ENCODE measurements at places on chromosomes 7 and 10.

- no peak for ATAC-seq
Measured at GRCh38 chr10:88273567-88273966, 309.6 kb downstream of the RNLS start.

DNA sequence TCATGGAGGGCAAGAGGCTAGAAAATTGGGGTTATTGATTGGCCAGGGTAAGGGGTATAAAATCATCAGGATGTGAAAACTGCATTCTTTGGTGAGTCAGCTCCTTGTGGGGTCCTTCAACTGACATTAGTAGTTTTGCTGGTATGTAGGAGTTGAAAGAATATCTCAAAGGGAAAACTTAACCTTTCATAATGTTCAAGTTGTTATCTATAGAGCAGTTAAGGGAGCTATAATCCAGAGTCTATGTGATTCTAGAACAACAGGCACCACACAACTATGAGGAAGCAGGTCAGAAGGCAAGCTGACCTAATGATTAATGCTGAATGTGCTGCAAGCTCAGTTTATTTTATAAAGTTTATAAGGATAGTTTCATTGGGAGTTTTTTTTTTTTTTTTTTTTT, 13.7 kb downstream of the PRPS1L1 start:
- no peak for ATAC-seq

DNA sequence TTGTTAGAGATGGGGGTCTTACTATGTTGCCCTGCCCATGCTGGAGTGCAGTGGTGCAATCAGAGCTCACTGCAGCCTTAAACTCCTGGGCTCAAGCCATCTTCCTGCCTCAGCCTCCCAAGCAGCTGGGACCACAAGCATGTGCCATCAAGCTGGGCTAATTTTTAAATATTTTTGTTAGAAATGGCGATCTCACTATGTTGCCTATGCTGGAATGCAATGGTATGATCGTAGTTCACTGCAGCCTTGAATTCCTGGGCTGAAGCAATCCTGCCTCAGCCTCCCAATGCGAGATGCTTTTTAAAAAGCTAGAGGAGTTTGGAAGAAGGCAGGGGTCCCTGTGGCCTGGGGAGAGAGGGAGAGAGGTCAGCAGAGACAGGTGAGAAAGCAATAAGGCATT, 600.1 kb upstream of the AUTS2 start:
- ATAC-seq: no peak

DNA sequence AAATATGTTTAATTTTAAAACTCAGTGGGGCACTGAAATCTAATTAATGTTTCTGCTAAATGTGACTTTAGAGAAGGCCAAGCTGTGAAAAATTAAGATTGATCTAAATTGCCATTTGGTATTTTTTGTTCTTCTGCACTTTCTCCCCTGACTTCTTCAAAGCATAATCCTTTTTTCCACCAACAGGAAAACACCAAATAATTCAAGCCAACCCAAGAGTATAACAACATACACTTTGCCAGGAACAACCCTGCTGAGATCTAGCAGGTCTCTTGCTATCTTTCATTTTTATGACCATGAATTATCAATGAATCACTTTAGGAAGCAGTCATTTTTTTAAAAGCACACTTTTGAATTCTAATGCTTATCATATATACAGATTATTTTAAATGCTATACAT, 100.1 kb downstream of the USP6NL start:
- no peak for ATAC-seq

DNA sequence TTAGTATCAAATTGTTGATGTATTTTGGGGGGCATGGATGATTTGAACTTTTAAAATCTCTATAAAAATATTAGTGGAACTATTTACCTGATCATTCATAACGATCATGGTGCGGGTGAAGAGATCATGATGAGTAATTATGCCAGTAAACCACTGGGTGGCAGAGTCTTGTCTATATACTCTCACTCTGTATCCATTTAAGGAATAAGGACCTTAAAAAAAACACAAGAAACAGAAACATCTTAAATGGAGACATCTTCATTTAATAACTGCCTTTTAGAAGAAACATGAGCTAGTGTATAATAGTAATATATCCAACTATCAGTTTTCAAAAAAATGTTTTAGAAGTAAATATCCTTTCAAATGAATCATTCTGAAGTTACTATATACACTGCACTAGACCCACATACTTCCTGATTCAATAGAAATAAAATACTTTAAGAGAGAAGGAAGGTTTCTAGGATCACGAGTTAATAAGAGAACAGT, 84.0 kb downstream of the NRBF2 start:
- peak; percentile 69 for ATAC-seq

DNA sequence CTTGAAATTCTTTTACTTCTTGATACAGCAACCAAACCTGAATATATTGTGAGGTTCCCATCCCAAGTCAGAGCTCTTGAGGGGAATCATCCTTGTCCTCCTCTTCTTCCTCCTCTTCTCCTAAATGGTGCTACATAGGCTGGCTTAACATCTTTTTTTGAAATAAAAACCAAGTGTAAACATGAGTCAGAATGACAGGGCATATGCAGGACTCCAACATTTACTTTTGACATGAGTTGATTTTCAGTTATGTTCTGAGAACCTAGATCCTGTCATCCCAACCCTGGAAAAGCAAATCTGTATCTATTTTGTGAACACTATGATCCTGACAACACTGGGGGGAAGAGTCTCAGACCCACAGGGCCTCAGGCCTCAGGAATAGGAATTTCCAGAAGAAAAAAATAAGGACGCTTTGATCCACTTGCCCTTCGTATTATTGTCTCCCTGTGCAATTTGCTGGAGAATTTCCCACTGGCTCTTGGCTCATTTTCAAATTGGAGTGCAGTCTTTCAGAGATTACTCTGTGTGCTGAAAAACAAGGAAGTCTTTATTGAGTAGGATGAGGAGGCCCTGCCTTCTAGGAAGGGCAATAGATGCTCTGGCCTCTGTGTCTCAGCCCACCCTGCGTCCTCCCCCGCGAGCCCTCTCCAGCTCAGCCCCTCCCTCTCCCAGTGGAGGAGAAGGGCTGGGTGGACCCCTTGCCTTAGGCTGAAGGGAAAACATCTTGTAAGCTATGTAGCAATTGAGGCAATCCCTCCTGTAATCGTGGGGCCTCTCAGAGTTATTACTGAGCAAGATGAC, 121.6 kb downstream of the CREB5 start:
- peak; percentile 81 for ATAC-seq

GRCh38 chr7:2387897-2388636, 15.3 kb upstream of the CHST12 start:
- peak; percentile 71 for ATAC-seq

GRCh38 chr7:74453322-74454011, at the start of gene GTF2IRD1:
GTF2IRD1 (plus strand) TSS chr7:74453906; CDS start chr7:74508081, 54,175 bp downstream.
- ATAC-seq: peak; percentile 75

DNA sequence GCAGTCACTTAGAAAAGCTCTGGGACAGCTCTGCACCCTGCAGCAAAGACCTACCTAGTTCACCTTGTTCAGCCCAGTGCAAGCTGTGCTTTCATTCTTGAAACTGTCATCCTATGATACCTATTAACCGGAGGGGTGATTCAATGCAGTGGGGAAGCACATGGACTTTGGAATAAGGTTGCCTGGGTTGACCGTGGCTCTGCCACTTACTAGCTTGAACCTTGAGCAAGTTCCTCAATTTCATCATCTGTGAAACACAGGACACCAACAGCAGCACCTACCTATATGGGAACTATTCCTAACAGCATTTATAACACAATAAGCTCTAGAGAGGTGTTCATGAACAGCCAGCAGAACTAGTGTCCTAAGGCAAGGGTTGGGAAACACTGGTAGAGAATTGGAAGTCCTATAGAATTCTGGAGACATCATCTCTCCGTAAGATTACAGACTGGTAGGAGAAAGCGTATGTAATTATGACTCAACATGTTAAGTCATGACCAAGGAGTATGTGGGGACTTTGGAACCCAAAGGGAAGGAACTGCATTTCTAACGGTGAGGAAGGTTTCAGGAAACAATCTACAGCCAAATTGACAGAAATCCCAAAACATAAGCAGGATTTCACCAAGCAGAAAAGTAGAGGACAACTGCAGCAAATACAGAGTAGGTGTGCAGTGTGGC, 270.0 kb downstream of the USP6NL start:
- ATAC-seq: no peak
